HS-27A (cell line): ENCODE measurements at places on chromosomes 5 and 9.

GRCh38 chr9:87567983-87568382, 70.3 kb downstream of the DAPK1 start:
- no peak for DNase-seq

GRCh38 chr5:107744418-107745330, 73.9 kb upstream of the EFNA5 start:
- DNase-seq: no peak

DNA sequence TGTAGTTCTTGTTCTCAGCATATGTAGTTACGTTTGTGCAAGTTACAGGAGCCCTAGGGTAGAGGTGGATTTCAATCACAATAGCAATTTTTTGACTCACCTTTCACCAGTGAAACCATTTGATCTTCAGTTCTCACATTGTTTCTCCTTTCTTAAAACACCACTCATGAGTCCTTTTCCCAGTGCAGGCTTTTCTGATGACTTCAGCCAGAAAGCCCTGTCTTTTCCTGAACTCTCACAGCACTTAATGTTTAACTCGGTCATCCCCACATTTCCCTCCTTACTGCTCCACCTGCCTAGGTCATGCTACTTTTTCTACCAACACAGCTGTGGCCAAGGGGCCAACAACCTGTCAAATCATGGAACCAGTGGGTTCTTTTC, 37.9 kb downstream of the ARHGEF28 start:
- no peak for DNase-seq

- DNase-seq: no peak
Observed at GRCh38 chr9:8961186-8961851, 1161.7 kb upstream of the DMAC1 start.

DNA sequence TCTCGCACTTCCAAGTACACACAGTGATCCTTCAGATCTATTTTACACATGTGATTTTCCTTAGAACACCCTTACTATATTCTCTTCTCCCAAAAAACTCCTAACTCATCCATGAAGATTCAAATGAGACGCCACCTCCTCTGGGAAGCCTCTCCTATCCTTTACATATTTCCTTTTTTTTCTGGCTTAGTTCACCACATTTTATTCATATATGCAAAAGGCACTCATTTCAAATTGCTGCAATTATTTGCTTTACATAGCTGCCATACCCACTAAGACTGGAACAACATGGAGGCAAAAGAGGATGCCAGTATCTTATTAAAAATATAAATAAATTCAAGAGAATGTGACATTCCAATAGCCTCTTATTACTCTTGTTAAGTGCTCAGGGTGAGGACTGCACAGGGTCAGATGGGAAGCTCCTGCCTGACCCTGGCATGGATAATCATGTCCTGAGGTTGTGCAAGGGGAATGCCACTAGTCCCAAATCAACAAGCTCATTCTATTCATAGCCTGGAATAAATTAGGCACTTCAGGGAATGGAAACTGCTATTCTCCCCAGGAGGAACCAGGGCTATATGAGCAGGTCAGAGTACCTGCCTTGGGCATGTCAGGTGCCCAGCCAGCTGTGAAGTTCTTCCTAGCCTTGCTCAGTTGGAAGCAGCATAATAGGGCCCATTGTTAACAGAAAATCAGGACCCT, 262.9 kb downstream of the FBXL17 start:
- DNase-seq: no peak

DNA sequence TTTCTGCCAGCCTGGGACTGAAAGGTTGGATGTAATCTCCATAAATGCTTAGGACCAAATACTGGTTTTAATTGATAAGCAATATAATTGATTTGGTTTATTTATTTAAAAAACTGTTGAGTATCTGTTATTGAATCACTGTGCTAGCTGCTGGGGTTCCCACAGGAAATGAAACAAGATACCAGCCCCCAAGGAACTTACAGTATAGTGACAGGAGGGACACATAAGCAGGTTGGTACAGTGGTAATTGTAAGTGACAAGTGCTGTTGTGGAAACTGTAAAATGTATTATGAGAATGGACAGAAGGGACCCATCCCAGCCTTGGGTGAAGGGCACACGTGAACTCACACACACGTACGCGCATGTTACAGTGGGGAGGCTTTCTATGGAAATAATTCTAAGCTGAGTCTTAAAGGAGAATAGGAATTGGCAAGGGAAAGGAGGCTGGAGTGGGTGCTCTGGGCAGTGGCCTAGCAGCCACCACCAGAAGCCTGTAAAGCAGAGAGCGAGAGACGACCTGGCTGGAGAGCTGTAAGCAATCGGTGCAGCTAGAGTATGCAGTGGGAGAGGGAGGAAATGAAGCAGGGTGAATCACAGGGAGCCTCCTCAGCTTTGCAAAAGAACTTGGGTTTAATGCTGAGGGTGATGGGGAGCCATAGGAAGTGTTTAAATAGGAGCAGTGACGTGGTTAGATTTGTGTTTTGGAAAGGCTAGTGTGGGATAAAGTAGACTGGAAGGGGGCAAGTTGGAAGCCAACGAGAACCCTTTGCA, 39.3 kb downstream of the GLRA1 start:
- DNase-seq: no peak

GRCh38 chr9:6894135-6894534, 136.4 kb downstream of the KDM4C start:
- no peak for DNase-seq

GRCh38 chr9:92324889-92325268, 271 bp downstream of the NOL8 start:
- DNase-seq: no peak

GRCh38 chr5:167832609-167833008, 458.8 kb upstream of the WWC1 start:
- no peak for DNase-seq

DNA sequence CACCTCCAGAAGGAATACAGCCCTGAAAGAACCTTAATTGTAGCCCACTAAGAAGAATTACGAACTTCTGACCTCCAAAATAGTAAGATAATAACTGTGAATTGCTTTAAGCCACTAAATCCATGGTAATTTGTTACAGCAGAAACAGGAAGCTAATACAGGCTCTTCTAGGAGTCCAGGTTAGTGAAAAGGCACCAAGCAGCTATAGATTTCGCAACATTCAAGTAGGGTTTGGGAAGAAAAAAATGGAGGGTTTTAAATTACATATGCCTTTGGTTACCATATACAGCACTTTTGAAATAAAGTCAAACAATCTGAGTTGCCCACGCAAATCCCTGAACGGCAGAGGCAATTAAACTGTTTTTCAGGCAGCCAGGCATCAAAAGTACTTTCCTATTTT, 1.7 kb upstream of the ACTL7A start:
- DNase-seq: no peak

- no peak for DNase-seq
Observed at GRCh38 chr9:120714846-120715388, 647 bp upstream of the MEGF9 start.

DNA sequence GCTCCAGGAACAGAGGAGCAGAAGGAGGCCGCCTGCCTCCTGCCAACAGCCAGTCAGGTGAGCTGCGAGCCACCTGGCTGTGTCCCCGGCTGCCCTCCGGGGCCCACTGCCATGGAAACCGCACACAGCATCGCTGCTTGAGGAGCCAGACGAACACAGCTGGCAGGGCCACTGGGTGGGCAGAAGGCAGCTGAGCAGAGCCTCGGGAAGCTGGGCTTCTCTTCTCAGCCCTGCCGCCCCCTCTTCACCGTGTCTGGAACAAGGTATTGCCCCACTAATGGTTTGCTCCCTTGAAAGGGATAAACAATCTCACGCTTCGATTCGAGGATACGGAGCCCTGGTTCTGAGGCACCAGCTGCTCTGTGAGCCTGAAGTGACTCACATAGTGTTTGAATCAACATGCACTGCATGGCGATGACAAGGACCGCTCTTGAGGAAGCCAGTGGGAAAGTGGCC, 63.7 kb upstream of the RUFY1 start:
- DNase-seq: no peak

DNA sequence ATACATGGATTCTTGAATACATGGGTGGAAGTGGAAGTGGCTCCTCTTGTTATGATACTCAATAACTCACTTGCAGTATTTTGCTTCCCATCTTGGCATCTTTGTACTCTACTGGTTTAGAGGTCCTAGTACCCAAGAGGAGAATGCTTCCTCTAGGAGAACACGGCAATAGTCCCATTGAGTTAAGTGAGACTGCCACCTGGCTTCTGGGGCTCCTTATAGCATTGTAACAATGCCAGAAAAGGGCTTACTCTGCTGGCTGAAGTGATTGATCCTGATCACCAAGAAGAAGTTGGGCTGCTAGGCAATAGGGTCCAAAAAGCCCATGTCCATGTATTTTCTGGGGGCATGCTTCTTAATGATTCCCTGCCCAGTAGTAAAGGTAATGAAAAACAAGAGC, 627.6 kb upstream of the SGCD start:
- no peak for DNase-seq
